ENCODE measurements at places on chromosomes 16 and 17.
A peak's percentile ranks its signal among the peaks of the same experiment; 100 is the strongest.

GRCh38 chr16:52786091-52786490 is 239.1 kb upstream of the TOX3 start:
- no peak for DNase-seq

DNA sequence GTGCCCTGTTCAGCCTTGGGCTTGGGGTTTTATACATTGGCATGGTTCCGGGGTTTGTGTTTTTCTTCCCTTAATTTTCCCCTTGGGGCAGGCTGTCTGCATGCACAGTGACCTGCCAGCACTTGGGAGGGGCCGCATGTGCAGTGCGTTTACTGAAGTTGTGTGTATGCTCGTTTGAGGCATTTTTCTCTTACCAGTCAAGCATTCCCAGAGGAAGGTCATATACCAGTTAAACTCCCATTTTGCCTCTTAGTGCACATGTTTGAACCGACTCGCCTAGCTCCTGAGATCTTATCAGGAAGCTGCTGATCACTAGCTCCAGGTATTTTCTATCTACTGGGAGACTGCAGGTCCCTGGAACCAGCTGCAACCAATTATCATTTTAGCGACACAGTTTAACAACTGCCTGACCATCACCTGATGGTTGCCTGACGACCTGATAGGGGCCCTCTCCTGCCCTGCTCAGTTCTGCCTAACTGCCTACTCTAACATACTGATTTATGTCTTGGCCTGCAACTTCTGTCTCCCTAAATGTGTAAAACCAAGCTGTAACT is 51.4 kb downstream of the MFSD11 start:
- no peak for DNase-seq

GRCh38 chr17:63475491-63476412 is 1.1 kb upstream of the ACE start:
- DNase-seq: no peak

GRCh38 chr17:12256380-12256995 is 235.8 kb downstream of the MAP2K4 start:
- peak; percentile 37 for DNase-seq

Measured in HEK293T (cell line).